ENCODE measurements at places on chromosomes 7 and 10. TPM values are rescaled to one million over a fixed set of nuclear protein-coding genes. Genes with fewer than 3 reads are reported as not detected.

- DNase-seq = no peak
- H3K36me3 ChIP-seq = no peaks in the 10 kb centered on the region
- no peak overlapping the region for H3K4me3 ChIP-seq
- peaks cover 30% of the 10 kb centered on the region for H3K27me3 ChIP-seq
- no peaks in the 10 kb centered on the region for H3K4me1 ChIP-seq
Measured at GRCh38 chr10:99531026-99531695, 1.6 kb upstream of the NKX2-3 start.

- no peaks in the 10 kb centered on the region for H3K27me3 ChIP-seq
- H3K36me3 ChIP-seq = no peaks in the 10 kb centered on the region
- no peaks in the 10 kb centered on the region for H3K4me1 ChIP-seq
- no peak overlapping the region for H3K27ac ChIP-seq
- H3K4me3 ChIP-seq = no peak overlapping the region
- no peak for DNase-seq
Measured at GRCh38 chr7:24388212-24388611, 104.2 kb downstream of the NPY start.

DNA sequence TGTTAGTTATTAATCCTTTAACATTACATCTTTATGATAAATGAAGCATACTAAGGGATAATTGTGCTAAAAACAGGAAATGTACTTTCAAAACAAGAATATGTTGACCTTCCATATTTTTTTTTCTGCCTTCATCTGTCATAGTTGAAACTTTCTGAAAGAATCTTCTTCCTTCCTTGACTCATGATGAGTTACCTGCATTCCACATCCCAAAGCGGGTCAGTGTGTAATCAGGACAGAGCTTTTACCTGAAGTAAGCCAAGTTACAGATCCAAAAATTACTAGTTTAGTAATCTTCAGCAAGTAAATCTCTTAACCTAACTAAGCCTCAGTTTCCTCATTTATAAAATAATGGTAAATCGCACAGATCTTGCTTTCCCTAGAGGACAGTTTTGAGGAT is 13.4 kb upstream of the ARL4A start:
- no peak overlapping the region for H3K27ac ChIP-seq
- no peaks in the 10 kb centered on the region for H3K36me3 ChIP-seq
- H3K27me3 ChIP-seq = no peaks in the 10 kb centered on the region
- peaks cover 4% of the 10 kb centered on the region for H3K4me1 ChIP-seq
- no peak overlapping the region for H3K4me3 ChIP-seq
- no peak for DNase-seq

DNA sequence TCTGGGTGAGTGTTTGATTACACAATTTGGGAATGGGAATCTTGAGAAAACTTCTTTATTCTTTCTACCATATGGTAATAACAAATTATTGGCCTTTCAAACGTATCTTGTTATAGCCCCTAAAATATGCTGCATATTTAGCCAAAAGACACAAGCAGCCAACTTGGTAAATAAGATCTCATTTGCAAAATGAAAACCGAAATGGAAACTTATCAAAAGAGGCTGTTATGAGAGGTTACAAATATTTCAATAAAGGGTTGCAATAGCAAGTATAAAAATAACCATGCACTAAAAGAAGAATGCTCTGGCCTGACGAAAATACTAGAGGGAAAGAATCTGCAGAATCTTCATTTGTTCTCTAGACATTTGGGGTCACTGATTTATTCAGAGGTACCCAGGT is 259.5 kb upstream of the LRRN3 start:
- H3K4me3 ChIP-seq = no peak overlapping the region
- no peak for DNase-seq
- H3K4me1 ChIP-seq = no peaks in the 10 kb centered on the region
- H3K36me3 ChIP-seq = no peaks in the 10 kb centered on the region

DNA sequence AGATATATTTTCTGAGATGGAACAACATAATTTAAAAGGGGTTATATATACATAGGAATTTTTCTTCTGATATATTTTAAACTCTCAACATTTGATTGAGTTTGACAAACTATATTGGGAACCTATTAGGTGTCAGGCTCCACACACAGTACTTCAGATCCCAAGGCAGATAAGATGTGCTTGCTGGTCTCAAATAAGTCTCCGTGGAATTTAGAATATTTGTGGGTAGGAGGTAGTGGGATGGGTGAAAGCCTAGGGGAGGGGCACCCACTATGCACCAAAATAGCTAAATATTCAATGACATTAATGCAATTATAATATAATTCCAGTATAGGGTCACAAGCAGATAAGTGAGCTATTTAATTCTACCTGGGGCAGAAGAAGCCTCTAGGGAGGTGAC is 81.5 kb downstream of the ARL4A start:
- H3K4me3 ChIP-seq = no peak overlapping the region
- no peaks in the 10 kb centered on the region for H3K27me3 ChIP-seq
- no peak for DNase-seq
- no peaks in the 10 kb centered on the region for H3K36me3 ChIP-seq
- no peak overlapping the region for H3K27ac ChIP-seq
- no peaks in the 10 kb centered on the region for H3K4me1 ChIP-seq

GRCh38 chr7:37174460-37174859 is 274.2 kb downstream of the ELMO1 start:
- no peak overlapping the region for H3K27ac ChIP-seq
- H3K4me1 ChIP-seq = no peaks in the 10 kb centered on the region
- no peaks in the 10 kb centered on the region for H3K36me3 ChIP-seq
- H3K4me3 ChIP-seq = no peak overlapping the region

PLAC9 gene
- not detected for polyA plus RNA-seq

NUP42 gene
- 49.1 TPM for polyA plus RNA-seq

TACR2 gene
- polyA plus RNA-seq = 0.47 TPM

MSANTD7 gene
- polyA plus RNA-seq = 8.3 TPM

TMEM139 gene
- 0.46 TPM for polyA plus RNA-seq
